ENCODE measurements at places on chromosomes 16 and 17. TPM values are rescaled to one million over a fixed set of nuclear protein-coding genes. Genes with fewer than 3 reads are reported as not detected.
A peak's percentile ranks its signal among the peaks of the same experiment; 100 is the strongest.

- DNase-seq: peak; percentile 55
These were observed 3.9 kb downstream of the DLG4 start for GRCh38 chr17:7215652-7216180.

DNA sequence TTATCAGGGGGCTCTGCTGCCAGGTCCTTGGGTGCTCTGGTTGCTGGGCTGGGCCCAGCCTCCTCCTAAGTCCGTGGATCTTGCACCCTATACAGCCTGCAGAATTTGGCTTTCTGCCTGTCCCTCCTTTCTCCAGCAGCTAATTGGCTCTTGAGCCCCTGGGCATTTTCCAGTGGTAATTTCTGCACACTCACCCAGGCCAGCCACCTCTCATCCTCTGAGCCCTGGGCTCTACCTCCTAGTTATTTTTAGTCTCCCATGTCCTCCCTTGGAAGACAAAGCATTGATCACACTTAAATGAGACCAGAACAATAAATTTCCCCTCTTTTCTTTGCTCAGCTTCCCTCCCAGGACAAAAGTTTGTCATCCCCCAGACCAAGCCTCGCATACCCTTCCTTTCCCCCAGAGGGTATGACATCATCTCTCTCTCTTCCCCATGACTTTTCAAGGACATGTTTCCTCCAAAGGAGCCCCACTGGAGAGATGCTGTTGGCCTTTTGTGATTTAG is 38.1 kb downstream of the C17orf75 start:
- DNase-seq: no peak

GRCh38 chr17:77174928-77175661 is 34.3 kb downstream of the SEC14L1 start:
- DNase-seq: no peak

GRCh38 chr16:86127366-86127765 is 228.4 kb downstream of the IRF8 start:
- DNase-seq: no peak

- no peak for DNase-seq
These were observed 20.4 kb upstream of the TFAP4 start for GRCh38 chr16:4293181-4293716.

DNA sequence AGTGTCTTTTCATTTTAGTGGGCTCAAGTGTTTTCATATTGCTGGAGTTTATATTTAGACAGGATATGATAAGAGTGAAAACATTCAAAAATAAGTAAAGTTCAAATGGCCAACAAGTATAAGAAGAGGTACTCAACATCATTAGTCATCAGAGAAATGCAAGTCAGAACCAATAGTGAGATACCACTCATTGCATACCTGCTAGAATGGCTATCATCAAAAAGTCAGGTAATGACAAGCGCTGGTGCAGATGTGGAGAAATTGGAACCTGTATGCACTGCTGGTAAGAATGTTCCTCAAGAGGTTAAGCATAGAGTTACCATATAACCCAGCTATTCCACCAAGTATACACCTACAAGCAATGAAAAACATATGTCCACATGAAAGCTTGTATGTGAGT is 87.8 kb downstream of the WNT3 start:
- DNase-seq: no peak

DNA sequence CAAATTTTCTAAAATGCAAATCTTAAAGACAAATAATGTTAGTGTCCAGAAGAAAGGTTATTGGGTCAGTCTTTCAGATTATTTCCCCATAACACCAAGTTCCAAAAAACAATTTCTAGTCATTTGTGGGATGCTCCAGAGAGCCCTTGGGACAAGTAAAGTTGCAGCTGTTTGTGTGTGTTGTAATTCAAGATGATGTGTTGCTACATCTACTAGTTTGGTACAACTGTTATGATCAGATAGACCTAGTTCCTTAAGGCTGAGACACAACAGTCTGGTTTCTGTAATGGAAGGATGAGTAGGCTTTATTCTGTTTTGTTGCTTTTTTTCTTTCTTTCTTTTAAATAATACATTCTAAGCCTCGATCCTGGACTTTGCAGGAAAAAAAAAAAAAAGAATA is 41.9 kb downstream of the PIGL start:
- peak; percentile 29 for DNase-seq

- DNase-seq: no peak
These were observed 299.3 kb upstream of the PSMD7 start for GRCh38 chr16:73997340-73997711.

- peak; percentile 72 for DNase-seq
These were observed 18.7 kb upstream of the ZNF689 start for GRCh38 chr16:30628628-30629540.

DNA sequence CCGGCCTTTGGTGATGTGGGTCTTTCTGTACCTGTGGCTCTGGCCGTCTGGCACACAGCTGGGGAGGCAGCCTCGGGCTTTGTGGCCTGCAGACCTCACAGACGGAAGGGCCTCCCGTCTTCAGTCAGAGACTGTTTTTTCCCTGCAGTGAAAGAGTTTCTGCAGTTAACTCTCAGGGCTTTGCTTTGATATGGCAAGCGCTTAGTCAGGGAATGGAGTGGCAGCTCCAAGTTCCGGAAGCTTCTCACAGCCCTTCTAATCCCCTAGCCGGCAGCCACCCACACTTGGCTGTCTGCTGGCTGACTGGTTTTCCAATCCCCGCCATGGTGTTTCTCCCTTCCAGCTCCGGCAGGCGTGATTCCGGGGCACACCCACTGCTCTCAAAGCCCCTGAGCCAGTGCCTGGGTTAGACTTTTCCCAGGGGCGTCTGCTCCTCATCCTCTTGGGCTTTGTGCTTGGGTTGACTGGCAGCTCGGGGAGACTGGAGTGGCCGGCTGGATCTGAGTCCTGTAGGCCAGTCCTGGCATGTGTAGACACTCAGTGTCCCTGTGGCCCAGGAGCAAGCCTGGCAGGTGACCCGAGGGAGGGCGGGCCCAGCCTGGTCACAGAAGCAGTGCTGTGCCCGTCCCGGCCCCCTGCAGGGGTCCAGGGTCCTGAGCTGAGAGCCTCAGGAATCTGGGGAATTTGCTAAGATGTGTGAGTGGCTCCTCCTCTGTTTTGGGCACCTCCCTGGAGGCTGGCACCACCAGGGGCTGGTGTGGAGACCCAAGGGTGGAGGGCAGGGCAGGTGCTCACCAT is 29.9 kb downstream of the BAIAP2 start:
- peak; percentile 88 for DNase-seq

- DNase-seq: no peak
These were observed 27.7 kb downstream of the ATPAF2 start for GRCh38 chr17:18011286-18011685.

GRCh38 chr16:26133416-26134093 is 441.8 kb downstream of the HS3ST4 start:
- DNase-seq: no peak

GRCh38 chr17:40963838-40964237 is 2.9 kb downstream of the KRT39 start:
- peak; percentile 45 for DNase-seq

PPM1E gene
- not detected for polyA plus RNA-seq

MYH1 gene
- polyA plus RNA-seq: 0.10 TPM

SSTR5 gene
- polyA plus RNA-seq: not detected

Measured in GM23248 (cell line).